Stimulated activated CD4-positive, alpha-beta T cell treated with anti-CD3 and anti-CD28 coated beads, TNF-alpha, amount 100 ng/mL, for 4 hours (primary cell): ENCODE measurements at places on chromosomes 16 and 17.

GRCh38 chr17:56167491-56167890, 14.2 kb downstream of the ANKFN1 start:
- no peak for DNase-seq

GRCh38 chr16:49839017-49839825, 16.7 kb downstream of the ZNF423 start:
- DNase-seq: no peak

GRCh38 chr16:67594256-67594915, 32.1 kb downstream of the CTCF start:
- DNase-seq: no peak

DNA sequence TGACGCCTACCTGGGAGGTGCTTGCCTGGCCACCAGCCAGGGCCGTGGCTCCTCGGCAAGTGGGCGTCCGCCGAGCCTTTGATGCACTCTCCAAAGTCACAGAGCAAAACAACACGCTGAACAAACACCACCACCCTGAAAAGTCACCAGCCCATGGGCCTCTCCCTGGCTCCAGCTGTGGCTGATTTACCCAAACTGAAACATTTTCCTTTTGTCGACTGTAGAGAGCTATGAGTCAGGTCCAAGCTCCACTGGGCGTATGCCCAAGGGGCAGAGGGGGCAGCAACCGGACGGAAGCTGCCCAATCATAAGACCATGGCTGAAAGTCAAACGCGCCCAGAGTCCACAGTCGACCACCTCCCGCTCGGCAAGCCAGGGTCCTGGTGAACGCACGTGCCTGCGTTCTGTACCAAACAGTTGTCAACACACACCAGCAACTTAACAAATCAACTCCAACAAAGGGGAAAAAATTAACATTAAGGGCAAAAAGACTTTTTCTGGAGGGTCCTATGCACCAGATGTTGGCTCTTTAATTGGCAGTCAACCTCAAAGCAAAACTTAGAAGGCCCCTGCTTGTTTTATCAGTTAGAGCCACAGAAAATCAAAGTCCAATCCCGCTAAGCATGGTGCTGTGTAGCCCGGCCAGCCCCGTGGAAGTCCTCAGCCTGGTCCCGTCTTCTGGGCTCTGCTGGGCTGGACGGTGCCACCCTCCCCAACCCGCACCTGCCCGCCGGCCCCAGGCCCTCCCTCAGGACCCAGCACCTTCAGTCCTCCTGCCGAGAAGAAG, 47.3 kb downstream of the TBC1D16 start:
- no peak for DNase-seq

DNA sequence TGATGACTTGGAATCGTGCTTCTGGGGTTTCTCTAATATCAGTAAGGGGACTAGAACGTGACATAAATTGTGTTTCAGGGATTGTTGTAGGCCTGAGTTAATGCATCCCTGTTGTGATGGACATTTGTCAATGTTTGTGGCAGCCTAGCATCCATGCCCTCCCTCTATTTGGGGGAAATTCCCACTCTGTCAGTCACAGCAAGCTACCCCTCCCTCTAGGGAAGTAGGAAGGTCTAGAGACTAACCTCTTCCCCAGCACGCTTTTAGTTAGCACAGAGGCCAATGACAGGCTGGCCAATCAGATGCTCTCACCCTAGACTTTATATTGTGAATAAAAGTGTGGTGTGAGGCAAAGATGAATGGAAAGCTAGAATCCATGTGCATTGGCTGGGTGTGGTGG, 32.4 kb upstream of the NF1 start:
- no peak for DNase-seq

DNA sequence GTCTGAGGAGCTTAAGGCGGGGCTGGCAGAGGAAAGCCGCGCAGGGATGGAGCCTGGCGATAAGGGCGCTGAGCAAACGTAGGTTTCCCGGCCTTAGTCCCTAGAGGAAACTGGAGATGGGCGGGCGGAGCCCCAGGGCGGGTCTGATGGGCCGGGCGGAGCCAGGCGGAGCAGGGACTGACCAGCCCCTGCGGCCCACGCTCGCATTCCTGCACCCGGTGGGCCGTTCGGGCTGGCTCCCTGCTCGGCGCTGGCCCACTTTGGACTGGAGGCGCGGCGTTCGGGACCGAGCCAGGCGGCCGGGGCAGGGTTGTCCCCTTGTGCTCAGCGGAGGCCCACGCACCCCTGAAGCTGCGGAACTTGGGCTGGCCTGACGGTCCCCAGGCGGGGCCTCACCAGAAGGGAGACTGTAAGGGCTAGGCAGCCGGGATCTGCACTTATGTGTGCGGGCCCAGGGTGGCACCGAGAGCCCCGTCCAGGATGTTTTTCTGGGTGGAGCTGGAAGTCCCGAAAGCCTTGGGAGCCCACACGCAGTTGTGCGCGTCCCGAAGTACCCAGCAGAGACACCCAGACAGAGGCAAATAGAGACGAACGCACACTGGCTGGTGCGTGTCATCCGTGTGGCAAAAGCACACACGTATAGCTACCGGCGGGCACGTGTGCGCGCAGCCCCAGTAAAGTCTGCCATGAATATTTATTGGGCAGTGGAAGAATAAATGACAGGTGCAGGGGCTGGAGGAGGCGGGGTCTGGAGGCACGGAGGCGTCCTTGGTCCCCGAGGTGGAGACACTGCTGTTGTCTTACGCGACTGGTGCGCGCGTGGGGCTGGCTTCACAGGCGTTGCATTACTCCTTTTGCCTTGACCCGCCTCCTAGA, 1.4 kb downstream of the PYDC1 start:
- DNase-seq: no peak

GRCh38 chr16:52729731-52730130, 182.8 kb upstream of the TOX3 start:
- DNase-seq: no peak

GRCh38 chr16:88888057-88888456, 21.6 kb upstream of the PABPN1L start:
- DNase-seq: no peak

DNA sequence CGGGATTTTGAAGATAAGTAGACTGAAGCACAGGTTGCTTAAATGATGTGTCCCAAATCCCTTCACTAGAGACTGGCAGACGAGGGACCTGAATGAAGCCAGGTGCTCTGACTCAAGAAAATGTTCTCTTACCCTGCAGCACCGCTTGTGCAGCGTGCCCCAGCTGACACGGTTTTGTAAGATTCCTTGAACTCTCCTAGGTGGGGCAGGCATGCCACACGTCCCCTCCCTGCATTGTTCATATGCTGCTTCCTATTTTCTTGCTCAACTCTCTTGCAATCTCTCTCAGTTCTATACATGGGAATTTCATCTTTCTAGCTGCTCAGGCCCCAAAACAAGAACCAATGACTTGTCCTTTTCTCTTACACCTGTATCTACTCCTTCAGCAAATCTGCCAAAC, 22.1 kb upstream of the HNF1B start:
- no peak for DNase-seq

GRCh38 chr17:68840073-68840472, 115.1 kb downstream of the ABCA8 start:
- DNase-seq: no peak

GRCh38 chr17:36627101-36627500, 25.7 kb downstream of the MRM1 start:
- DNase-seq: no peak
